Fibroblast of gingiva (primary cell): ENCODE measurements at places on chromosomes 16 and 17.

DNA sequence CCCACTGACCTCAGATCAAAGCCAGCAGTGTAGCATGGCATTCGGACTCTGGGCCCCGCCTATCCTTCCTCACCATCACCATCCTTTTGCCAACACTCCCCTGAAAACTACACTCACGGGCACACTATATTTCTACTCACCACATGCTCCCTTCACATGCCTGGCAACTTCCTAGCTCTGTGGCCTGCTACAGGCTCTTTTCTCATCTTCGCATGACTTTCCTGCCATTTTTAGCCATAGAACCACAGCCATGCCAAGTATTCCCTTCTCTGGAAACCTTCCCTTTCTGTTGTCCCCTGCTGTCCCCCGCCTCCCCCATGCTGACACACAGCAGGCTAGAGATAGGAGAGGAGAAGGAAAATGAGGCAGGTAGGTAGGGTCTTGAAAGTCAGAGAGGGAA, 45.5 kb upstream of the MMP2 start:
- DNase-seq = no peak

DNA sequence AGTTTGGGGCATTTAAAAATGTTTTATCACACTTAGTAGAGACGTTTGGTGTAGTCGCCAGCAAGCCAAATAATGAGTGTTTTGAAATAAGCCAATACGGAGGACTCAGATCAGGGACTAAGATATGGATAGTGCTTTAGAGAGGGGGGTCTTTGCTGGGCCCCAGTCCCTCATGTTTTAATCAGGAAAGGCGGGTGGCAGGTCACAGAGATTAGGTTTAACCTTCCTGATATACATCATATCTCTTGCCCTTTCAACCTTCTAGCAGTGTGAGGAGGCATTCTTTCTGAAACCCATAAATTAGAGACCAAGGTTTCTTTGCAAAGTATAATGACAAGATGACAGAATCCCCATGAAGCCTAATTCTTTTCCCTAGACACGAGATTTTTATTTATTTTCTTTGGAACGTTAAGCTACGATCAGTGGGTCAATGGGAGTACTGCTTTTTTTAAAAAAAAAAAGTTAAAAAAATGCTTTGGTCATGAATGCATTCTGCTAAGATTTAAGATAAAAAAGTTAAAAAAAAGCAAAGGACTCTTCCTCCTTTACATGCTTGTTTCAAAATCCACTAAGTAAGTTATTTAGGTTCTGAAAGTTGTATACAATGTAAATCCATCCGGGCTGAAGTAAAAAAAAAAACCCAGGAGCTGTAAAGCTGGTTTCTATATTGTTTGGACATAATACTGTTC, 572.1 kb upstream of the SALL1 start:
- DNase-seq = no peak

DNA sequence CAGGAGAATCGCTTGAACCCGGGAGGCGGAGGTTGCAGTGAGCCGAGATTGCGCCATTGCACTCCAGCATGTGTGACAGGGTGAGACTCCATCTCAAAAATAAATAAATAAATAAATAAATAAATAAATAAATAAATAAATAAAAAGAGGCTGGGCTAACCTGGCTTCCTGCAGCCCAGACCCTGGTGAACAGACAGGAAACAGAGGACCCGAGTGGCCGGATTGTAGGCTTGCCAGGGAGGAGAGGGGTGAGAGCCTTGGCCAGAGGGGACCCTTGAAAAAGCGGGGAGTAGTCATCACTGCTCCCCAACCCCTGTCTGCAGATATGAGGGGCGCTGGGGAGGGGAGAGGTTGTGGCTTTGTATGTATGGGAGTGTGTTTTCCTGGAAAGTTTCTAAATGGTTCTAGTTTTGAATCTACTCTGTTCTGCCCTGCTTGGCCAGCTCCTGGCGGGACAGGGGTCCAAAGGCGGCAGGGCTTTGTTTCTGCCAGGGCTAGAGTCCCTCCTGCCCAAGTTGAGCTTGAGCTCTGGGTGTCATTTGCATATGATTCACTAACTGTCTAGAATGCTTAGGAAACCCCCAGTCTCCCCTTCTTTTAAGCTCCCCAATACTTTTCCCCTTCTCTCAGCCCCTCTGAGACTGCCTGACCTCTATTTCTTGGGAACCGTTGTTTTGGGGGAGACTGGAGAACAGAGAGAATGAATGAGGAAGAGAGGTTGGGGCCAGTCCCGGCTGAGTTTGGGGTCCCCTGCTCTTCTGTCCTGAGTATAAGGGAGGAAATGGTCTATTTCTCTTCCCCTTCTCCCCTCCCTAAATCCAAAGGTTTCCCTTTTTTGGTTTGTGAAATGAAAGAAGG, 16.4 kb downstream of the RARA start:
- no peak for DNase-seq

DNA sequence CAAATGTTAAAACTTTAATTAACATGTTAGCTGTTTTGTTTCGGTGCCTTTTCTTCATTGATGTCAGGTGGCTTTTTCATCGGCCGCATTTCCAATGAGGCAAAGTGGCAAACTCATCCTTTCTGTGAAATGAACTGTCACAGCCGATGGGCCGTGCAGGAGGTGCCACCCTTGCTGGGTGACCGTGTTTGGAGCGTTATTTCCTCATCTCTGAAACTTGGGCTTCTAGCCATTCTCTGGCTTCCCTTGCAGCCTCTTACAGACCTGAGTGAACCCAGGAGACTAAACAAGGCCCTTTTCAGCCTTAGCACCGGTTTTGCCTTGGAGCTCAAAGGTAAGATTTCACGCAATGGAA, 42.2 kb upstream of the PRSS54 start:
- DNase-seq = no peak

DNA sequence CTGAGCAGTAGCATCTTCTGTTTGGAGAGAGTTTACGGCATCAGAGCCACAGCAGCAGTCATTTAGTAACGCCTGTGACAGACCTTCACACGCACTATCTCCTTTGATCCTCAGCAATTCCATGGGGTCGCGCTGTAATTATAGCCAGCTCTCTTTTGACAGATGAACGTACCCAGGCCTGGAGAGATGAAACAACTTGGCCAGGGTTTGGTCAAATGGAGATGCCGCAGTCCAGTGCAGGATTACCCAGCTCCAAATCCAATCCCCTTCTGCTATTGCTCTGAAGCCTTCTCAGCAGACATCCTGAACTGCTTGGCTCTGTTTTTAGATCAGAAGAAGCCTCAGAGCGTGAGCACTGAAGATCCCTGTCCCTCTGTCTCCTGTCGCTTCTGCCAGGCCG, 83.9 kb downstream of the SOX9 start:
- DNase-seq = no peak

DNA sequence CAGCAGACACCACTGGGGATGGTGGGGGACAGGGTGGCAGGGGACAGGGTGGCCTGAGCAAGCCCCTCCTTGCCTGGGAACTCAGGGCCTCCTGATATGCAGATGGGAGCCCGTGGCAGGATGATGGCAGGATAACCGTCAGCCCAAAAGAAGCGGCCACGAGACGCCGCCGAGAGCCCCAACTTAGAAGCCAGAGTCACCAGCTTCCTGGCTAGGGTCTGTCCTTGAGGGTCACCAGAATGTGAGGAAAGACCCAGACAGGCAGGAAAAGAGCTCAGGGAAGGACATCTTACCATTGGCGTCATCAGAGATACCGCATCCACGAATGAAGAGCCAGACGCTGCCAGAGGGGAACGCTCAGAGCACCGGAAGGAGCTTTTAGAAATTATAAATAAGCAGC, 19.4 kb downstream of the RAB40C start:
- DNase-seq = no peak

- no peak for DNase-seq
These were observed 23.3 kb upstream of the ERCC4 start for GRCh38 chr16:13896543-13897182.

GRCh38 chr16:12484426-12484825, 319.3 kb downstream of the CPPED1 start:
- no peak for DNase-seq

DNA sequence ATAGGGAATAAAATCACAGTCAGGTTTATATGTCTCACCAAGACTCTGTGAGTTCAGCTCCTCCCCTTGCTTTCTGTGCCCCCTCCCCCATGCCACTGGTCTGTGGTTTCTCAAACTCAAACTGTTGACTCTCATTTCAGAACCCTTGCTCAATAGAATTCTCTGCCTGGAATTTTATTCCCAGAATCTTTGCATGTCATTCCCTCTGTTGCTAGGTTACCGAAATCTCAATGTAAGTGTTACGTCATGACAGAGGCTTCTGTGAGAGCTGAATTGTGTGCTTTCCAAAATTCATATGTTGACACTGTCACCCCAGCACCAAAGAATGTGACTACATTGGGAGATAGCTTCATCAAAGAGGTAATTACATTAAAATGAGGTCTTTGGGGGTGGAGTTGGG, 1938.8 kb downstream of the TP53TG3F start:
- no peak for DNase-seq

DNA sequence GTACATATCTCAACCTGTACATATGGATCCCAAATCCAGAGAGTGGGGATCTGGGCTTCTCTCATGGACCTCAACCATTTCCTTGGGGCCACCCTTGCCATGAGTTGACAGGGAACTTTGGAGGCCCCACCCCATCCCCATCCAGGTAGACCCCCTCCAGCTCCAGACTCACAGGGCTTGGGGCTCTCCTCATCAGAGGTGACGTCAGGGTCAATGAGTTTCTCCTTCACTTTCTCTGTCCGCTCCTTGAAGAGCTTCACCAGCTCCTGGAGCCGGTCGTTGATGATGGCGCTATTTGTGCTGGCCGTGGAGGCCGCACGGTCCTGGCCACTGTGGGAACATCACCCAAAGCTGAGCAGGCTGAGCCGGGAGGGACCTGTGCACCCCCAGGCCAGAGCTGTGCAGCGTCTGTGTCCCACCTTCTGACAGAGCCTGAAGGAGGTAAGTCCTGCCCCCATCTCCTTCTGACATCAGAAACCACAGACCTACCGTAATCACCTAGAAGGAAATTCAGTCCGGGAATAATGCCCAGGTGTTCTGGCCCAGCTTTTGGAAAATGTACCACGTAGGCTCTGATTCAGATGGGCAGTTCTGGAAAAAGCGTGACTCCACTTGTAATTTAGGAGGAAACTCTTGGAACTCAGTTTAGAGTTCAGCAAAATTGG, 50.6 kb downstream of the CNGB1 start:
- DNase-seq = no peak
